ENCODE measurements at places on chromosomes 5 and 9.

DNA sequence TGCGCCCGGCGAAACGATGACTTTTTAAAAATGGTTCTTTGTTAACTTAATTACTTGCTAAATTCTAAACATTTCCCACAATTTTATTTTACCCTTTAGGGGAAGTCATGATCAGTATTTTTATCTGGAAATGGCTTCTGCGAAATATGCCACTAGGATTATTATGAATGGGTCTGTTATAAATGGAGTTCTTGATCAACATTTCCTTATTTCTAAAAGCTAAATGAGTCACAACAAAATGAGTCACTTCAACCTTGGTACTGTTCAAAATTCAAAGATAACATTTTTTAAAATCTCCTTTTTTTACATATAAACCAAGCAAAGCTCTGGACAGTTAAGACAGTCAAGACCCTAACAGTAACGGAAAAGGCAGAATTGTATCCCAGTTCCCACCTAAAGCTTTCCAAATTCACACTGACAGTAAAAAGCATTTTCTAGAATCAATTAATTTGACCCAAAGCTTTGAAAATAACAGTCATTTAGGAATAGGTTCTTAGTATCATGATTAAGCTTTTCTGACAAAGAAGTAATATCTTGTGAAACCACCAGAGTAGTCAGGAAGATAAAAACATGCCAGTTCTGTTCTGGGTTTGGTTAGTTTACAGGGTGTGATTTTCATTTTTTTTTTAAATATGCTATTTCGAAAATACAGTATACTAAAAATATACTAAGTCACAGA is 81.7 kb downstream of the LHFPL2 start:
- DNase-seq: no peak

GRCh38 chr9:94805051-94805489 is 78.6 kb downstream of the AOPEP start:
- peak; percentile 48 for DNase-seq

DNA sequence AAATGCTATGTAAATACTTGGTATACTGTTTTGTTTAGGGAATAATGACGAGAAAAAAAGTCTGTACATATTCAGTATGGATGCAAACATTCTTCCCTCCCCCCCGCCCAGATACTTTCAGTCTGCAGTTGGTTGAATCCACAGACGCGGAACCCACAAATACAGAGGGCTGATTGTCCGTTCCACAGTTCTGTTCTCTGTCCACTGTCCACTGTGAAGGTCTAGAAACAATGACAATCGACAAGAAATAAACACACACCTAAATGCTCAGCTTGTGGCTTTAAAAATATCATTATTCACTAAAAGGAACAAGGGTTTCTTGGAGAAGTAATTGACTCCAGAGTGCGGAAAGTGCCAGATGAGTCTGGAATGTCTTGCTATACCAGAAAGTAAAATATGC is 109.1 kb downstream of the TMEM161B start:
- no peak for DNase-seq

- no peak for DNase-seq
Observed at GRCh38 chr9:120883608-120883996, 6.6 kb upstream of the PHF19 start.

DNA sequence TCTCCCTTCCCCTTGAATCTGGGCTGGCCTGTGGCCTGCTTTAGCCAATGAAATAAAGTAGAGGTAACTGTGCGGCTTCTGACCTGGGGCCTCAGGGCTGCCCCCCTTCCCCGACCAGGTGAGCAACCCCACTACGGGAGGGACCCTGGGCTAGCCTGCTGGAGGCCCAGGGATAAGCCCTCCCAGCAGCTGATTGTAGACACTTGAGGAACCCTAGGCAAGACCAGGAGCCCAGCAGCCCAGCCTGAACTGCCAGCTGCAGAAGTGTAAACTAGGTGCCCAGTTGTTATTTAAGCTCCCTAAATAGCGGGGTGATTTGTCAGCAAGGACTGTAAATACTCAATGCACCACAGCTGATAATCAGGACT is 41.3 kb downstream of the RAPGEF1 start:
- no peak for DNase-seq

- DNase-seq: no peak
Observed at GRCh38 chr5:140725799-140726471, 25.7 kb downstream of the ZMAT2 start.

- DNase-seq: no peak
Observed at GRCh38 chr5:56183506-56183905, 49.6 kb downstream of the ANKRD55 start.

DNA sequence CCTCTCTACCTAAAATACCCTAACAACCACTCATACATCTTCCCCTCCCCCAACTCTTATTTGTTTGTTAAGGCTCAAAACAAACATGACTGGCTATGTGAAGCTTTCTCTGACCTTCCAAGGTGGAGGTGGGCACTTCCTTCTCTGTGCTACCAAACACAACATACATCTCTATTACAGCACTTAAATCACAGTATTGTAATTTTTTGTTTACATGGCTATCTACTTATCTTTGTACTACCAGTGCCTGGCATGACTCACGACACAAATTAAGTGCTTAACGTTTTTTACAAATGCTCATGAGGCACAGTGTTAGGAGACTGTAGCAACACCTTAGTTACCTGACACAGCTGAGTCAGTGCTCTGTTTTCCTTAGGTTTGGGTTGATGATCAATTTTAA is 18.6 kb downstream of the HOMER1 start:
- DNase-seq: no peak

GRCh38 chr9:111599092-111599954 is at the start of gene PTGR1:
Gene PTGR1 (minus strand): TSS chr9:111599647. CDS start chr9:111597422, 2,225 bp downstream.
- DNase-seq: no peak

GRCh38 chr5:43294226-43294625 is 19.0 kb downstream of the HMGCS1 start:
- no peak for DNase-seq

DNA sequence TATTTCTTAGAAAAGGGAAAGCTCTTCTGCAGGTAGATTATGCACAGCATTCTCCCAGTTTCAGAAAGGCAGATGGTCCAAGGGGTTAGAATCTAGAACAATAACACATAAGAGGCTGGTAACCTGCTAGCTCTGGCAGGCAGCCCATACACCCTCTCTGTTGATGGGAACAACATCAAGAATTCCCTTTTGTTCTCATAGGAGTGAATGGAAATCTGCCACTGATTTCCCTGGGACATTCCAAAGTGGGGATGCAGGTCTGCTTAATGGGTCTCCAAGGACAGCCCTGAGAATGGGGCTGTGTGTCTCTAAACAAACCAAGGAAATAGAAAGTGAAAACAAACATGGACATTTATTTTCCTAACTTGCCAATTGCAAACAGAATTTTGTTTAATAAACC is 456.8 kb downstream of the EBF1 start:
- peak; percentile 8 for DNase-seq

GRCh38 chr5:177604116-177604521 is 4.2 kb downstream of the B4GALT7 start:
- DNase-seq: no peak

GRCh38 chr5:138482638-138483037 is 17.4 kb downstream of the EGR1 start:
- DNase-seq: no peak

GRCh38 chr5:14286574-14287421 is 143.7 kb downstream of the TRIO start:
- DNase-seq: no peak

DNA sequence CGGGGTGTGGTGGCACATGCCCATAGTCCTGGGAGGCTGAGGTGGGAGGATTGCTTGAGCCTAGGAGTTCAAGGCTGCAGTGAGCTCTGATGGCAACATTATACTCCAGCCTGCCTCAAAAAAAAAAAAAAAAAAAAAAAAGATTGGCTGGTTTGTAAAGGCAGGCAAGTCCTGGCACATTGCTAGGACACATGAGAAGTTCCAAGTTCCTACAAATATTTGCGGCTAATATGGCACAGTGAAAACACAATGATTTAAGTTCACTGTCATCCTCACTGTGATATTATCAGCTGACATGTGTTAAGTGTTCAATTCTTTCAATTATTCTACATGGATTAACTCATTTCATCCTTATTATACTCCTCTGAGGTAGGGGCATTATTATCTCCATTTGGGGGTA is 20.1 kb downstream of the TMEM268 start:
- no peak for DNase-seq

- DNase-seq: no peak
Observed at GRCh38 chr9:130741831-130742449, 48.4 kb downstream of the EXOSC2 start.
